ENCODE measurements at places on chromosomes 3 and 15.

DNA sequence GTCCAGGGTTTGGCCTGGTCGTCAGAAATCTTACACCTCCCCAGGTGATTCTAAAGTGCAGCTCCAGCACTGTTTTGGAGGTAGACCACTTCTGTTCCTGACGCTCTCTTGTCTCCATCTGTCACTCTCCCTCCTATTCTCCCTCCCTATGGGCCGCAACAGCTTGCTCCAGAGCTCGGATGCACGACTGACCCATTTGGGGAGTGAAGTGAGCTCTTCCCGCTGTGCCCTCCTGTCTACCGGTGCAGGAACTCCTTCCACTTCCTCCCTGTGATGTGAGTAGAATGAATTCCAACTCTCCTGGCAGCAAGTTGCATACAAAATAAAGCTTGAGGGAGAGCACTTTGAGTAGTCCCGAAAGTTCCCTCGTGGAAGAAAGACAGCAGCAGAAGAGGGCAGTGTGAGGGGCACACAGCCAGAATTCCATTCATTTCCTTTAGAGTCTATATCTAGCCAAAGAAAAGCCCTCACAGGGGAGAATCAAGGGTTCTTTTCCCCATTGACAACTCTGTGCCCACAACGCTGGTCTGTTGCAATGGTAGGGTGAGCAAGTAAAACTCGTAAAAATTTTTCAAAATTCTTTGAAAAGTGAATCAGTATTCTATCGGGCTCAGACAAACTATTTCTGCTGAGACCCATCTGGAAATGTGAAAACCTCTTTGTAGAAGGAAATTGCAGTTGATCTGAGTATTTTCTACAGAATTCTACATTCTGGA is 39.9 kb upstream of the BDH1 start:
- no peak for DNase-seq
- H3K36me3 ChIP-seq: no peaks in the 10 kb centered on the region
- no peaks in the 10 kb centered on the region for H3K27me3 ChIP-seq

DNA sequence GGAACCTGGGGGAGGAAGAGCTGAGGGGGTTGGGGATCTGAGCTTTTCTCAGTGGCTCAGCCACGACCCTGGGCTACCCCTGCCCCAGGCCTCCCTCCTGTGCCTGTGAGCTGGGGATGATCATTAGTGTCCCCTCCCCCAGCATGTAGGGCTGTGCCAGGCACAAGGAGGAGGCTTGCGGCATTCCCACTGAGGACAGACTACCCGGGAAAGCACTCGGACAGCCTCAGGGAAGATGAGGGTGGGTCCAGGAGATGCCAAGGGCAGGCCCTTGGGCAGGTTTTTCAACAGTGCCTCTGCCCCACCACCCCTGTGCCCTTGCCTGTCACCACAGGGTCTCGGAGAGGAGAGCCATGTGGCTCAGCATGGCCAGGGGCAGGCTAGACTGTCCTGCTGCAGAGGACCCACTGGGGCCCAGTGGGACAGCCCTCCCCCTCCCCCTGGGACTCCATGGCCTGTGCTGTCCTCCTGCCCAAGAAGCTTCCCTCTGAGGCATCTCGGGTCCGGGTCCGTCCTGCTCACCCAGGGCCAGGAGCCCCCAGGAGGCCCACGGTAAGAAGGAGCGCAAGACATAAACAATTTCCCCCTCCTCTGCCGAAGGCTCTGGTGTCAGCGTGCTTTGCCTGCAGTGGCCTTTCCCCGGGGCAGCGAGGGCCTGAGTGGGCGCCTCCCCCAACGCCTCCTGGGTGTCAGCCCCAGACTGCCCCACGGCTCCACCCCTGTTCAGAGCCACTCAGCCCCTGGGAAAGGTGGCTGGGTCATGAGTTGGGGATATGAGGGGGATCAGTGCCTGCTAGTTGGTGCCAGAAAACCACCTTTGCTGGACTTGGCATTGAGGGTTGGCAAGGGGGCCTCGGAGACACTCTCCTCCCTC is 192.5 kb downstream of the GOLGA6L6 start:
- H3K4me1 ChIP-seq: no peaks in the 10 kb centered on the region
- DNase-seq: no peak
- H3K36me3 ChIP-seq: no peaks in the 10 kb centered on the region
- H3K4me3 ChIP-seq: no peak overlapping the region

DNA sequence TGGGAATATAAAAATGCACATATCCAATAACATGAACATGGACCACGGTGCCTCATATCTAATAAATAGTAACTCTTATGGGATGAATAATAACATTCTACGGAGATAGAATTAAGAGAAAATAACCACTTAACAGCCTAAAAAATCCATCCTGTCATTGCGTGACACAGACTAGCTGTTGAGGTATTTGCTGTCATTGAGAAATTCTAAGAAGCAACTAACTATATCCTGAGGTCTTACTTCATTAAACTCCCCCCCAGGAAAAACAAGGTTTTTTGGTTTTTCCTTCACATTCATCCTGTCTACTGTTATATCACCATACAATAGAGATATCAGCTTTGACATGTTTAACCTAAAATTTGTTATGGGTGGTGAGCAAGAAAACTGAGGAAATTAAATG is 14.3 kb downstream of the CEP152 start:
- no peak for DNase-seq
- no peak overlapping the region for H3K27ac ChIP-seq
- no peak overlapping the region for H3K4me3 ChIP-seq
- H3K36me3 ChIP-seq: peaks cover 2% of the 10 kb centered on the region
- no peaks in the 10 kb centered on the region for H3K4me1 ChIP-seq

DNA sequence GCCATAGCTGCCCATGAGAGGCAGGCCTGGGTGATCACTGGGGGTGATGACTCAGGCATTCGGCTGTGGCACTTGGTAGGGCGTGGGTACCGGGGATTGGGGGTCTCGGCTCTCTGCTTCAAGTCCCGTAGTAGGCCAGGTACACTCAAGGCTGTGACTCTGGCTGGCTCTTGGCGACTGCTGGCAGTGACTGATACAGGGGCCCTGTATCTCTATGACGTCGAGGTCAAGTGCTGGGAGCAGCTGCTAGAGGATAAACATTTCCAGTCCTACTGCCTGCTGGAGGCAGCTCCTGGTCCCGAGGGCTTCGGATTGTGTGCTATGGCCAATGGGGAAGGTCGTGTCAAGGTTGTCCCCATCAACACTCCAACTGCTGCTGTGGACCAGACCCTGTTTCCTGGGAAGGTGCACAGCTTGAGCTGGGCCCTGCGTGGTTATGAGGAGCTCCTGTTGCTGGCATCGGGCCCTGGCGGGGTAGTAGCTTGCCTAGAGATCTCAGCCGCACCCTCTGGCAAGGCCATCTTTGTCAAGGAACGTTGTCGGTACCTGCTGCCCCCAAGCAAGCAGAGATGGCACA is 5.3 kb downstream of the WDR6 start:
- peaks cover 14% of the 10 kb centered on the region for H3K4me1 ChIP-seq
- no peak overlapping the region for H3K27ac ChIP-seq
- no peaks in the 10 kb centered on the region for H3K27me3 ChIP-seq
- peaks cover 47% of the 10 kb centered on the region for H3K36me3 ChIP-seq
- DNase-seq: no peak

GRCh38 chr15:25545017-25545416 is 106.2 kb upstream of the UBE3A start:
- H3K36me3 ChIP-seq: no peaks in the 10 kb centered on the region
- H3K27ac ChIP-seq: no peak overlapping the region
- no peak overlapping the region for H3K4me3 ChIP-seq
- no peaks in the 10 kb centered on the region for H3K27me3 ChIP-seq

DNA sequence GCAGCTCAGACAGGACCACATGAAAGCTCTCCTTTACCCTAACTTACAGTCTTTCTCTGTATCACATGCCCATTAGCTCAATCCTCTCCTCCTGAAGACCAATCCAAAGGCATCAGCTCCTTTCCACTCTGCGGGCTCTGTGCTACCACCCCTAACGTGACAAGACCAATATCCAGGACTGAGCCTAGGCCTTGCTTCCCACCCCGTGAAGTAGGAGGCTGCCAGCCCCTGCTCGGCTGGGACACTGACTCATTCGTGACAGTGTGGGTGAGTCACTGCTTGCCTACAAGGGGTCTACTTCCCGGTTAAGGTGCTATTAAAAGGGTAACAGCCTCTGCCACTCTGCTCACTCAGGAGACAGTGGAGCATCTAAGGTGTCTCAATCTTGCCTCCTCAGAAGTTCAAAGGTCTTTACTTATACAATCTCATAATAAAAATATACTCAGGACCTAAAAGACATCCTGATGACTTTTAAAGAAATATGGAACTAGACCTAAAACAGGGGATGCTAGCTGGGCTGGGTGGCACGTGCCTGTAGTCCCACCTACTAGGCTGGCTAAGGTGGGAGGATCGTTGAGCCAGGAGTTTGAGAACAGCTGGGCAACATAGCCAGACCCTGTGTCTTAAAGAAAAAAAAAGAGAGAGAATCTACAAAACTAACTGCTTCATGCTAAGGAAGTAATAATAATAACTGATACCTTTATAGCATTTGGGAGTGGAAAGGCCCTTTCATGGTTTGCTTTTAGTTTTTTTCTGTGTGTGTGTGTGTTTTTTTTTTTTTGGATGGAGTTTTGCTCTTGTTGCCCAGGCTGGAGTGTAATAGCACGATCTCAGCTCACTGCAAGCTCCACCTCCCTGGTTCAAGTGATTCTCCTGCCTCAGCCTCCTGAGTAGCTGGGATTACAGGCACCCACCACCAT is 55.0 kb downstream of the TMEM44 start:
- H3K27ac ChIP-seq: no peak overlapping the region
- H3K27me3 ChIP-seq: no peaks in the 10 kb centered on the region
- H3K4me1 ChIP-seq: peaks cover under 1% of the 10 kb centered on the region
- DNase-seq: no peak

GRCh38 chr3:15116032-15116669 is 17.2 kb upstream of the RBSN start:
- H3K27ac ChIP-seq: no peak overlapping the region
- no peak for DNase-seq
- no peaks in the 10 kb centered on the region for H3K27me3 ChIP-seq
- H3K36me3 ChIP-seq: no peaks in the 10 kb centered on the region
- no peak overlapping the region for H3K4me3 ChIP-seq
- no peaks in the 10 kb centered on the region for H3K4me1 ChIP-seq

DNA sequence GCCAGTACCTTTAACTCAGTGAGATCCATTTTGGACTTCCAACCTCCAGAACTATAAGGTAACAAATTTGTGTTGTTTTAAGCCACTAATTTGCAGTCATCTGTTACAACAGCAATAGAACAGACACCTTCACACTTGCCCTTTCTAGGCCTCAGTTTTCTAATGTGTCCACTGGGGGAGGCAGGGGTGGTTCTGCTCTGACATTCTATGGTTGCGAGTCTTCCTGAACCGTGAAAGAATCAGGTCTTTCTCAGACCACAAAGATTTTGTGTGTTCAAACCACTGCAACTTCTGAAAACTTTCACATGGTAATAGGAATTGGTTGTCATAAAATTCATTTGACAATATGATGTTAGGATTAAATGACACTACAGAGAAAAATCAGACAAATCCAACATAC is 26.8 kb upstream of the CSTA start:
- no peak overlapping the region for H3K4me3 ChIP-seq
- H3K27me3 ChIP-seq: no peaks in the 10 kb centered on the region
- no peaks in the 10 kb centered on the region for H3K36me3 ChIP-seq
- peaks cover 7% of the 10 kb centered on the region for H3K4me1 ChIP-seq
- H3K27ac ChIP-seq: no peak overlapping the region

DNA sequence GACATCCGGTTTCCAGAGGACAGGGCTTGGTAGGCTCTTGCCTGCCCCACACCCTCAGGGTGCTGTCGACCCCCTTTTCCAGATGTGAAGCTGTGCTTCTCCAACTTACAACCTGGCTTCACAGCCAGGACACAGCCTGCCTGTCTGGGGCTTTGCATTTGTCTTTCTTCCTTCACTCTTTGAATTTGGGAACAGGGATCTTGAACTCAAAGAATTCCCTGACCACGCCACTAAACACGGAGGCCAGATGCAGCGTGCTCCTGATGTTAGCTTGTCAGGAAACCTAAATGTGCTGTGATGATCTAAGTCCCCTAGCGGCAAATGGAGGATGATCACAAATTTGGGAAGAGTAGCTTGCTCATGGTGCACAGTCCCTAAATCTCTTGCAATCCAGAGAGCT is 244.8 kb upstream of the RGMA start:
- DNase-seq: no peak
- H3K36me3 ChIP-seq: no peaks in the 10 kb centered on the region
- no peak overlapping the region for H3K4me3 ChIP-seq

DNA sequence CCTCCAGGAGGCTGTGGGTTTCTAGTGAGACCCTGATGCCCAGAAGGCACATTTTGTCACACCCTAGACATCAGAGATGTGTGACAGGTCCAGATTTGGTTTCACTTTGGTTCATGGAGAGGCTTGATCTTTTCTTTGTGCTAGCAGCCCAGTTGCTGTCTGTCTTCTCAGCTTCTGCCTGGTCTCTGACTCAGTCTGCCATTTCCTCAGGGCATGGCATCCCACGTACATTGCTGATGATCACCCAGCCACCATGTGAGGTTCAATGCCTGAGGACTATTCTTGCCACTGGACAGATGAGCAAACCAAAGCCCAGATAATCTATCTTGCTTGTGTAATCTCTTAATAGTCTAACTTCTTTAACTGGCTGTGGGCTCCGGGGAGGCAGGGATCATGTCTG is 144.9 kb upstream of the MRPS22 start:
- no peak overlapping the region for H3K27ac ChIP-seq
- DNase-seq: no peak
- H3K4me1 ChIP-seq: no peaks in the 10 kb centered on the region
- no peaks in the 10 kb centered on the region for H3K36me3 ChIP-seq
- H3K4me3 ChIP-seq: no peak overlapping the region
- no peaks in the 10 kb centered on the region for H3K27me3 ChIP-seq

- H3K4me1 ChIP-seq: peaks cover 7% of the 10 kb centered on the region
- peaks cover 20% of the 10 kb centered on the region for H3K27me3 ChIP-seq
- H3K4me3 ChIP-seq: no peak overlapping the region
- peak; percentile 1 for DNase-seq
- no peak overlapping the region for H3K27ac ChIP-seq
Measured at GRCh38 chr15:84079885-84080777, 155.4 kb upstream of the GOLGA6L4 start.

All from CD4-positive, CD25-positive, alpha-beta regulatory T cell (primary cell).